ENCODE measurements at places on chromosomes 4 and X.

GRCh38 chr4:157509341-157509740 lies 288.8 kb downstream of the GRIA2 start:
- no peak for DNase-seq

GRCh38 chrX:35819241-35819640 lies 21.1 kb downstream of the MAGEB16 start:
- no peak for DNase-seq

DNA sequence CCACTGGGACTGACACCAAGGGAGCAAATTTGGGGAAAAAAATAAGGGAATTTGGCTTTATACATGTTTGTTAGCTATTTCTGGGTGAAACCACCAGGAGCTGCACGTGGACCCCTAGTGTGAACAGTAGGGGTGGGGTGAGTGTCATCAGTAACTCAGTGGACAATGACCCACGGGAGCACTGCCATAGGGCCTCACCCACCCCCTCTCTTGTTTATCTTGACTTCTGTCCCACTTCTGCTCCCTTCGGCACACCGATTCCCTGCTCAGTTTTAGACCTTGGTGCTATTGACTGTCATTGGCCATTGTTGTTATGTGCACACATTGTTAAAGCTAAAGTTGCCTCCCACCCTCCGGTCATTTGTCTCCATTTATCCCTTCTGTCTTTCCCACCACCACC lies 9.0 kb downstream of the ACOX3 start:
- DNase-seq, result no peak

DNA sequence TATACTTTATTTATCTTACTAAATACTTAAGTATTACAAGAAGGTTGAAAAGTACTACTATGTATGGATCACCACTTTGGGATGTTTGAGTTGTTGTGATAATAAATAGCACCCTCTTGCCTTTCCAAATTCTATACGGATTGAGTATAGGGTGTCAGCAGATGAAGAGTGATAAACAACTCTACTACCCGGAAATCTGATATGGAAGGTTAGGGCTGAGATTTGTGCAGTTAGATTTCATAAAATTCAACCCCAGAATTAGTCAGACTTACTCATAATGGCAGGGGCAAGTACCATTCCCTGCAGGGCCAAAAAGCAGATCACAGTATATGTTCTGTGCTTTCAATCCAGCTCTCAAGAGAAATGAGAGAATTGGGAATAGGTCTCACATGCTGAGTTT lies 1008.9 kb upstream of the PCDH7 start:
- DNase-seq, result no peak

GRCh38 chr4:189494407-189494806 lies 446.3 kb upstream of the FRG1 start:
- DNase-seq, result no peak

- no peak for DNase-seq
Measured at GRCh38 chr4:159787901-159788300, 685.0 kb downstream of the RAPGEF2 start.

- no peak for DNase-seq
Measured at GRCh38 chrX:29746326-29746725, 469.0 kb upstream of the MAGEB2 start.

DNA sequence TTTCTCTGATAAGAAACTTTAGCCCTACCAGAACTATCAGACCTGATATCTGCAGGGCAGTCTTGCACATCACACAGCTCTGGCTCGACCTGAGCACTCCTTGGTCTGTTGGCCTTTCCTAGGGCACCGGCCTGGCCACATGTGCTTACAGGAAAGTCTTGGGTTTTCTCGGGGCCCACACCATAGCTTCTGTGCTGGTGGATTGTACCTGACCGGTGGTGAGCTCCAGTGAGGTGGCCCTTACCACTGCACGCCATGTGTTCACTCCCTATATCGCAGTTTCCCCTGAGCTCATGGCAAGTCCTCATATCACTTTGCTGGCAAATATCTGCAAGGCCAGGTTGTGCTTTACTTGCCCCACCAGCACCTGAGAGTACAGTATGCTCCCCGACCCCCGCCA lies 2637.4 kb downstream of the ARAP2 start:
- DNase-seq, result no peak

- no peak for DNase-seq
Measured at GRCh38 chr4:184988611-184989010, 29.7 kb upstream of the HELT start.

GRCh38 chr4:72006586-72006985 lies 25.2 kb upstream of the NPFFR2 start:
- no peak for DNase-seq

GRCh38 chr4:42398871-42399331 lies 1.6 kb downstream of the SHISA3 start:
- DNase-seq, result no peak

GRCh38 chr4:188606635-188607034 lies 467.4 kb downstream of the TRIML1 start:
- DNase-seq, result no peak

DNA sequence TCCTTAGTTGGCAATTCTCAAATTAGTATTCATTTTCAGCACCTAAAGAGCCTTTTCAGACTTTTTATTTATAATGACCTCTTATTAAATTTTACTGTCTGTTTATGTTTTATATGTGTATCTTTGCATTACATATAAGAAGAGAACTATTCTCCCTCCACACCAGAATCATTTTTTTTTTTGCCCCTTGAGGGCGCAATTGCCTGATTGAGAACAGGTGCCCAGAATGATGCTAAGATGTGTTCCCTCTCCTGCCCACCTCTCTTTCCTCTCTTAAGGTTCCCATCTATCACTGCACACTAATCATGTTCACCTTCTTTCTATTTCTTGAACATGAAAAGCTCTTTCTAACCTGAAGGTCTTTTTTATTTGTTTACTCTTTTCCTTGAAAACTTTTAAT lies 44.2 kb upstream of the ADAM29 start:
- DNase-seq, result no peak

DNA sequence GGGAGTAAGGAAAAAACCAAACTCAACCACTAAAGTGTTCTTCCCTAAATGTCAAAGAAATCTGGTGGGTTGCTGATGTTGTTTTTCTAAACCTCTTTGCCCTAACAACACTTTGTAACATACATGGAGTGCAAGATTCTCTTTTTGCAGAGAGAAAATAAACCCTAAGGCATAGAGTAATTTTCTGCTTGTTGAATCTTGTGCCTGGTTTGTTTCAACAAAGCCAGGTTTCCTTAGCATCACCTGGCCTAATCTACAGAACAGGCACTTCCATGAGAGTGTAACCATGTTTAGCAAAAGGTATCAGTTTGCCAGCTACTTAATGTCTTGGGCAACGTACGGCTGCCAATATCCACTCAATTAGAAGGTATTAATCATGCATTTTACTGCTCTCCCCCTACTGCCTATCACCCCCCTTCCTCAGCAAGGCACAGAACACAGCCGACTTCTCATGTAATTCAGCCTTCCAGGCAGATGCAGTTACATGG lies 219.2 kb downstream of the MAML3 start:
- no peak for DNase-seq

GRCh38 chr4:111631215-111631999 lies 513.8 kb upstream of the FAM241A start:
- DNase-seq, result no peak

GRCh38 chr4:173211838-173212237 lies 43.2 kb downstream of the GALNT7 start:
- DNase-seq, result no peak

DNA sequence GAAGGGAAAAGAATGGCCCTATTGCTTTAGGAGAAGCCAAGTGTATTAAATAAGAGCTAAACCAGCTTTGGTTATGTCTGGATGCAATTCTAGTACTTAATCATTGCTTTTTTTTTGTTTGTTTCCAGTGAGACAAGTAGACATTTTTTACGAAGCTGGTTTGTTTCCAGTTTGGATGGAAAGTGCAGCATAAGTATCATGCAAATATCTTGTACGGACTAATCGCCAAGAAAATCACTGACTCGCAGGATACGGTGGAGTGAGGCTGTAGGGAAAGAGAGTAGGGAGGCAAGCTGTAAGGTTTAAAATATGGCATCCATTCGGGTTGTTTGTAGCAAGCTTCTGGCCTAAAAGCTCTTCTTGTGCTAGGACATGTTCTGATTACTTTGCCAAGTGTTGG lies 64.8 kb downstream of the HPGD start:
- DNase-seq, result no peak

- DNase-seq, result no peak
Measured at GRCh38 chrX:133054761-133055405, 42.0 kb downstream of the USP26 start.

DNA sequence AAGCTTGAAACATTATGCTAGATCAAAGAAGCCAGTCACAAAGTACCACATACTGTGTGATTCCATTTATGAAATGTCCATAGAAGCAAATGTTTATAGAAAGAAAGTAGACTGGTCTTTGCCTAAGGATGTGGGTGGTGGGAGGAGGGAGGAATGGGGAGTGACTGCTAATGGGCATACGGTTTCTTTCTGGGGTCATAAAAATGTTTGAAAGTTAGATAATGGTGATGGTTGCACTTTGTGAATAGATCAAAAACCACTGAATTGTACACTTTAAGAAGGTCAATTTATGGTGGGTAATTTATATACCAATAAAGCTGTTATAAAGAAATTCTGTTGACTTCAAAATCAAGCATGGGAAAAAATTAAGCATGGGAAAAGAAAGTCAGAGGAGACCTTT lies 56.6 kb downstream of the FAM13A start:
- no peak for DNase-seq

GRCh38 chrX:23365541-23365940 lies 30.9 kb downstream of the PTCHD1 start:
- DNase-seq, result no peak

GRCh38 chr4:182254026-182254780 lies 11.0 kb downstream of the TENM3 start:
- DNase-seq, result no peak

GRCh38 chr4:175536852-175537453 lies 275.1 kb downstream of the GPM6A start:
- no peak for DNase-seq

DNA sequence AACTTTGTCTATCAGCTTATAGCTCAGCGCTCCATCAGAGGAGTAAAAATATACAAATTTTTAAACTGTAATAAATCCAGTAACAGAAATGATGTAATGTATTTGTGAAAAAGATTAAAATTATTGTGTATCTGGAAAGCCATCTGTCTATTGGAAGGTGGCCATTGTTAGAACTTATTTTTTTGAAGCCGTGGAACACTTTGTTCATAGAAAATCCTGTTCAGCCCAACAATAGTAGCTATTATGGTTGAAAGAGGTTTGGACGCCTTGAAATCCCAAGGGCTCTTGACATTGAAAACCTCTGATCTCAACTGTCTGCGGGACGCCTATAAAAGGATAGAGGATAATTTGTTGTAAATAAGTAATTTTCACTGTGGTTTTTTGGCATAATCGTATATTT lies 98.3 kb downstream of the RAPGEF2 start:
- no peak for DNase-seq

GRCh38 chrX:42442745-42443144 lies 335.2 kb downstream of the PPP1R2C start:
- DNase-seq, result no peak

GRCh38 chr4:1651609-1652008 lies 32.5 kb downstream of the FAM53A start:
- DNase-seq, result no peak

- no peak for DNase-seq
Measured at GRCh38 chr4:3655963-3656362, 110.2 kb upstream of the ADRA2C start.

- DNase-seq, result no peak
Measured at GRCh38 chr4:143986180-143986579, 33.0 kb downstream of the GYPB start.

DNA sequence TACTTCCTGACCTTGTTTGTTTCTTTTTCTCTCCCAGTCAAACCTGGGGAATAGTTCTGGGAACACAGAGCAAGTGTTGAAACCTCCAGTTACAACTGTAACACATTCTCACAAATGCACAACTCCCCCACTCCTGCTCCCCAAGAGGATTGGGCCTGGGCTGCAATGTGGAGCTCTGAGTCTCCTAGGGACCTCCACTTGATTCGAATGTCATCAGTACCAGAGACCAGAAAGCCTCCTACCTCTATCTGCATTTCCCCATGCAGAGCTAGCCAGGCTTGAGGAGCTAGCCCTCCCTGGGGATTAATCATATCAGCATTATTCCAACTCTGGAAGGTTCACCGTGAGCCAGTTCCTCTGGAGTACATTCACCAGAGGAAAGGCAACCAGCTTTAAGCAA lies 41.7 kb upstream of the CITED1 start:
- no peak for DNase-seq

GRCh38 chrX:150929058-150929457 lies 30.6 kb upstream of the CD99L2 start:
- DNase-seq, result no peak

- DNase-seq, result no peak
Measured at GRCh38 chrX:24694825-24695224, 1.1 kb downstream of the POLA1 start.

DNA sequence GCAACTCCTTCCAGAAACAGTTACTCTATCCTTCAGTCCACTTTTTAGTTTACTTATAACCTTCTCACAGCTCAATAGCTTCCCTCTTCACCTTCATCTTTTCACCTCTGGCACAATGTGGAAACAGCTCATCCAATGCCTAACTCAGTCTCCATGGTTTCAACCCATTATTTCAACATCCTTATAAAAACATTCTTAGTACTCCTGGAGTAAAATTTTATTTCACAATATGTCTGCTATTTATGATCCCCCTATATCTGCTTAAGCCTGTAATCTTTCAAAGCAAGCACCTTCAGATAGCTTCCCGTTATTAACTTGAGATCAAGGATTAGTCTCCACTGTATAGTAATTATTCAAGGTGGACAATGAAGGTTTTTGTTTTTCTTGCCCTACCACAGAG lies 156.3 kb downstream of the GASK1B start:
- no peak for DNase-seq

GRCh38 chr4:40986375-40986774 lies 228.0 kb downstream of the APBB2 start:
- no peak for DNase-seq

GRCh38 chrX:154855256-154855655 lies 20.8 kb upstream of the SMIM9 start:
- no peak for DNase-seq

- no peak for DNase-seq
Measured at GRCh38 chr4:35818520-35818919, 425.8 kb downstream of the ARAP2 start.

DNA sequence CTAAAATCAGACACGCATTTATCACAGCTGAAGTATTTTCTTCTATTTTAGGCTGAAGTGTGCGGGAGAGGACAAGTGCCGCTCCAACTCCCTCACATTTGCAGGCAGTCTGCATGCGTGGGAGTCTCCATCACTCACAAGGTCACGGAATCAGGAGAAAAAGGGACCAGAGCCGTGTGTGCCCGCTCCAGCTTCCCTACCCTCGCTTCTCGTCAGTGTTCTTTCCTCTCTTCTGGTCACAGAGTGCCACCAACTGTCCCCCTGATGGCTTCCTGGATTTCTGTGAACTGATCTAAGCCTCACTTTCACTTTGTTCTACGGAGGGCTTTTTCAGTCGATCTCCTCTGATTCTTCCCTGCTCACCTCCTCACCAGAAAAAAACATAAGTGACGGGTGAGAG lies 407.4 kb upstream of the AADAT start:
- DNase-seq, result no peak

- DNase-seq, result no peak
Measured at GRCh38 chrX:69614886-69615285, 1.0 kb upstream of the EDA start.

GRCh38 chr4:970046-970745 lies 3.2 kb downstream of the DGKQ start:
- DNase-seq, result no peak
